ENCODE measurements at places on chromosomes 16 and 17.

GRCh38 chr16:7031031-7031430, 301.6 kb upstream of the RBFOX1 start:
- DNase-seq: no peak

DNA sequence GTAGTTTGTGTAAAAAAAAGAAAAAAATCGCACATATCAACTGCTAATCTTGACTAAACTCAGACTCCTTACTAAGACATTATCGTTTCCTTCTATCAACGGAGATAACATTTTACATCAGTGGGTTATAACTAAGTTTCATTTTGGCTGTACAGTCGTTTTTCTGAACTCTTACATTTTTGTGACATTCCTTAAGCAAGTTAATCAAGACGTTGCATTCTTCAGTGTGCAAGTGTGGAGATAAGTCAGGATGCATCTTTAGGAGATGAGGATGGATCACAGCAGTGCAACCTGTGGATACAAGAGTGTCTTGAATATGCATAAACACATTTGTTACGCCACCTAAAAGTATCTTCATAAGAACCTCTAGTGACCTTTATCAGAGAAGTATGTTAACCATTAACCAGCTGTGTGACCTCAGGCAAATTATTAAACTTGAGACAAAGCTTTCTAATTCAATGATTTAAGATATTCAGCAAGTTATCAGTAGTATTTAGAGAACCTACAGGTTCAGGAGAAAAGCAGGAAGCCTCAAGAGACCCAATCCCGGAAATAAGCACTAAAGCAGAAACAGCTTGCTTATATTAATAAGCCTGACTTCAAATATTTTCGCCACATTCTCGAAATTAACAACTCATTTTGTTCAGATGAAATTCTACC, 9.4 kb downstream of the CMC2 start:
- DNase-seq: no peak

DNA sequence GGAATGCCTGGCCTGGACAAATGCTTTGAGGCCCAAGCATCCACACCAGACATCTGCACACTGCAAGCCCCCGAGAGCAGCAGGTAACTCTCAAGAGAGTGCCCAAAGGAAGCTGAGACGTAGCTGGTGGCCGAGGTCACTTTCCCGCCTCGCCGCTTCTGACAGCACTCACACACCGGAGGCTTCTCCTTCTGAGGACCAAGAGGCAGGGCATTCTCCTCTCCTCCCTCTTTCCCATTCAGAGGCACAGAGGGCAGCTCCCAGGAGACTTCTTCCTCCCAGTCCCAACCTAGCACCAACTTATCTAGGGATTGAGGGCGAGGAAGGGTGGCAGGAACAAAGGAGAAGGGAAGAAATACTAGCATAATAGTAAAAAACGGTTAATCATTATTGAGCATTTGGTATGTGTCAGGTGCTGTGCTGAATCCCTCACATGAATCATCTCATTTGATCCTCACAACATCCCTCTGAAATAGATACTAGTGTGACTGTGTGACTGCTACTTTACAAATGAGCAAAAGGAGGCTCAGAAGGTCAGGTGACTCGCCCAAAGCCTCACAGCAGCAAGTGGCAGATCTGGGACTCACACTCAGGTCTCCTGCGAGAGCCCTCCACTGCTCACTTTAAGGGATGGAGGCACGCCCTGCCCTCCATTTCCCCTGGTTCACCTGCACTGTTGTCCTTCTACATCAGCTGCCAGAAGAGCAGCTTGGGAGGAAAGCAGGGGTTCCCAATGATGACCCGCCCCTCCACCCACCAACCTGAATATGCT, 41.8 kb downstream of the MYO18A start:
- DNase-seq: no peak

GRCh38 chr17:72617557-72617956, 474.9 kb downstream of the SLC39A11 start:
- DNase-seq: no peak

- no peak for DNase-seq
These were observed 38.3 kb downstream of the MAP2K6 start for GRCh38 chr17:69452664-69453260.

- DNase-seq: no peak
These were observed 31.9 kb upstream of the NUDT7 start for GRCh38 chr16:77690416-77690815.

DNA sequence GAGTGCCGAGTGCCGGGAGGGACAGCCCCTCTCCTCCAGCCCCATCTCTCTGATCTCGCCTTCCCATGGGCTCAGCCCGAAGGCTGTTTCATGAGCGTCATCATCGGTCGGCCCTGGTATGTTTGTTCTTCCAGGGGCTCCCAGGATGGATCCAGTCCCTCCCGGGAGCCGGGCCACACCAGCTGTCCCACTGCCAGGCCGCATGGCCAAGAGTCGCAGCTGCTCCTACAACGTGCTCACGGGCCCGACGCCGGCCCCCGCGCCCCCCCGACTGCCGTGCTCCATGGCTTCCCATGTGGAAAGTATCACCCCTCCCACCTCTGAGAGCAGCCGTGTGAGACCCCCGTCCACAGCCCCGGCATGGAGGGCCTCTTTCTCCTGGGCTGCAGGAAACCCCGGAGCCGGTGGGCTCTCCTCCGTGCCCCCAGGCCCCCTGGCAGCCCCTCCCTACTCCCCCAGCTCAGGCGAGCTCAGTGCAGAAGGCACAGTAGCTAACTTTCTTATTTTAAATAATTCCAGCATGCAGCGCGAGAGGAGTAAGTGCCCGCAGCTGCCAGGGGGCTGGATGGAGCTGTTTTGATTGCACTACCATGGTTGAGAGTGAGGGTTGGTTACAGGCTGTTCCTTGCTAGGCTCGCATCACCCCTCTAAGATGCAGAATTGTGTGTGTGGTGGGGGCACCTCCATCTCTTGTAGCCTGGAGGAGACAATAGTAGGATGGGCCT, 26.6 kb upstream of the GSE1 start:
- DNase-seq: peak; percentile 38
